ENCODE measurements at places on chromosomes 4 and X.
A peak's percentile ranks its signal among the peaks of the same experiment; 100 is the strongest.

GRCh38 chr4:17236686-17237085 lies 275.2 kb downstream of the QDPR start:
- no peak for DNase-seq

DNA sequence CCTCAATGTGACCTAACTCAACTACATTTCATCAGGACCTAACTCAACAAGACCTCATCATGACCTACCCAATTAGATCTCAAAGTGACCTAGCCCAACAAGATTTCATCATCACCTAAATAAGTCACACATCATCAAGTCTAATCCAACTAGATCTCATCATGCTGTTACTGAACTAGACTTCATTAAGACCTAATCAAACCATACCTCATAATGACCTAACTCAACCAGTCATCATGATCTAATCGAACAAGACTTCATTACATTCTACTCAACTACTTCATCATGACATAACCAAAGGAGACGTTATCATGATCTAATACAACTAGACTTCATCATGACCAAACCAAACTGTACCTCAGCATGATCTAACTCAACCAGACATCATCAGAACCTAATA lies 82.8 kb downstream of the DHRSX start:
- peak; percentile 2 for DNase-seq

- DNase-seq: no peak
Measured at GRCh38 chrX:6770936-6771335, 236.0 kb upstream of the VCX3A start.

DNA sequence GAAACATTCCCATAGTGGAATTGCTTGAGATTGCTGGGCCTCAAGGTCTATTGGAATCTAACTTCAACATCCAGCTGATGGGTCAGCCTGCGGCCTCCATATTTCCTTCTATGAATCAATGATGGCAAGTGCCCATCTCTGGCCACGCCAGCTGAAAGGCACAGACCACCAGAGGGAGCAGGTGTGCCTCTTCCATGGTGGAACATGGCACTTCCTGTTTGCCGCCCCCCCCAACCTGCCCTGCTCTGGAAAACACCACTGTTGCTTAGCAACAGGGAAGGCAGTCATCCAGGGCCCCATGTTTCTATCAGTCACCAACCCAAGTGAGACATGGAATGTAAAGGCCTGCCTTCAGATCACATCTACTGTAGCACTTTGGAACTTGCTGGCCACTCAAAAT lies 11.6 kb downstream of the PAGE4 start:
- DNase-seq: peak; percentile 31

GRCh38 chr4:113582737-113583136 lies 178.8 kb downstream of the CAMK2D start:
- DNase-seq: no peak

GRCh38 chr4:100539706-100540105 lies 21.9 kb upstream of the EMCN start:
- DNase-seq: no peak

- no peak for DNase-seq
Measured at GRCh38 chr4:25330335-25330734, 17.8 kb downstream of the ZCCHC4 start.

DNA sequence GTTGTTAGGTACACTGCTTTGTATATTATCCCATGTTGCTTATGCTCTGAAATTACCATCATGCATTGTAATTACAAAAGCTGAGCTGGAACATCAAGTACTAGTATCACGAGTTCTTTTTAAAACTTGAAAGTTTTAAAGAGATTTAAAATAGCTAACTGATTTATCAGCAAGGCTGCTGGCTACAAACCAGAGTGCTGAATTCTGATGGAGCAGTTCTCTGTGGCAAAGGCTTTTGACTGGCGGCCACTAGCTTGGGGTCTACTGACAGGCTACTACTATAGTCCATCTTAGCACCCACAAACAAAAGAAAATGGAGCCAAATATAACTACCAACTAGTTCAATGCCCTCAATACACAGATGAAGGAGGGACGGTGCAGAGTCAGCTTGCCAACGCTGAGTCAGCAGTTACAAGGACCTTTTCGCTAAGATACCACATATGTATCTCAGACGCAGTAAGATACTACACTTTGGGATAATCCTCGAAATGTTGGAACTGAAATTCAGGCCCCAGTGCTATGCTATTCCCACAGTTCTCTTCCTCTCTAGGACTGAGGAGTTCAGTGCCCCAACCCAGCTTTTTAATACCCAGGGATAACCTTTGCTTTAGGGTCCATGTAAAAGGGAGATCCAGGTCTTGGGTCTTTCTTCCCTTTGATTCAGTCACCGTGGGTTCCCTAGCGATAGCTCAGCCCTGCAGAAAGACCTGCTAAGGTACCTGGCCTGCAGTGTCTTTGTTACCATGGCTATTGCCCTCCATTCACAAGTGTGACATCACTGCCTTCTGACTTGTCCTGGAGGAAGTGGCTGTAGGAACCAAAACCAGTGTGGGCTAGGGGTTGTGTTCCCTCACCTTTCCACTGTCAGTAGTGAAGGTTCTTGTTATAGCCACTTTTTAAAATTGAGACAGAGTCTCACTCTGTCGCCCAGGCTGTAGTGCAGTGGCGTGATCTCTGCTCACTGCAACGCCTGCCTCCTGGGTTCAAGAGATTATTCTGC lies 22.8 kb downstream of the MFAP3L start:
- peak; percentile 10 for DNase-seq

GRCh38 chr4:10023806-10024205 lies 2.5 kb upstream of the SLC2A9 start:
- peak; percentile 76 for DNase-seq

- DNase-seq: no peak
Measured at GRCh38 chr4:74821541-74821940, 27.2 kb upstream of the BTC start.

DNA sequence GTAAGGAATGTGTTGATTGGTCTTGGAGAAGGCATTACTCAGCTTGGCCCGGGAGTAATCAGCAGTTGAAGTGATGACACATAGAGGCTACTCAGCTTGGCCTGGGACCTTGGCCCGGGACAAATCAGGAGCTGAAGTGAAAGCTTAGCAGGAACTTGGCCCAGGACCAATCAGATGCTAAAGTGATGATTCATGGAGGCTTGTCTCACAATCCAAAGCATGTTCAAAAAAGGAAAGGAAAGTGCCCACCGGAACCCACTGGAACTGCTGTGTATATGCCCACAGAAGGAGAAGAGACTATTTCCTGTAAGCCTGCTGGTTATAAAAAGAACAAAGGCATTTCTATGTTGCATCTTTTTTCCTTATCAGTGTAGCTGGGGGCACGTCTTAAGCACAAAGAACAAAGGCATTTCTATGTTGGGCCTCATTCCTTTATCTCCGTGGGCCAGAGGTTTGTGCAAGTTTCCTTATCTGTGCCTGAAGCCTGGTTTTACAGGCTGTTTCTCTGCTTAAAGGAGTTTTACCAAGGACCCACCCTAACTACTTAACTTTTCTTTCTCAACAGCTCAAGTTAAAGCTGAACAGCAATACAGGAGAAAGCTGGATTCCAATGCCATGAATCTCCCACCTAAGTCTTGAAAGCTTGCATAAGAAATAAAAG lies 1176.7 kb downstream of the NLGN4X start:
- peak; percentile 54 for DNase-seq

GRCh38 chr4:173556398-173557131 lies 26.5 kb upstream of the HAND2 start:
- DNase-seq: no peak

Measured in inflammatory macrophage treated with lipopolysaccharide for 4 hours (primary cell).